ENCODE measurements at places on chromosomes 7 and 10. TPM values are rescaled to one million over a fixed set of nuclear protein-coding genes. Genes with fewer than 3 reads are reported as not detected.

DNA sequence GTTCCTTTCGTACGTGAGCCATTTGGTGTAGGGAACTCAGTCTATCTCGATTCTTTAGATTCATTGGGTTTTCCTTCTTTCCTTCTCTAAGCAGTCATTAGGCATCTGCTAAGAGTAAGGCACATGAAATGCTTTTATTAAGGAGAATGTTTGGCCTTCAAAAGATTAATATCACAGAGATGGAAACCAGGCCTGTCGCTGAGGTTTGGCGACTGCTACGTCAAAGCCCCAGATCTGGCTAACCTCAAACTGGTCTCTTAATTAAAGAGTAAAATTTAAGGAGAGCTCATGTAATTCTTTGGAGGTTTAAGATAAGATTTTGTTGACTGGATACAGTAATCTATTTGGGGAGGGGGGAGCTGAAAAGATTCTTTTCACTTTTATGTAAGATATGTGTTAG is 189.8 kb downstream of the JCAD start:
- DNase-seq, result no peak

GRCh38 chr7:44762300-44762699 is 13.7 kb downstream of the ZMIZ2 start:
- no peak for DNase-seq

DNA sequence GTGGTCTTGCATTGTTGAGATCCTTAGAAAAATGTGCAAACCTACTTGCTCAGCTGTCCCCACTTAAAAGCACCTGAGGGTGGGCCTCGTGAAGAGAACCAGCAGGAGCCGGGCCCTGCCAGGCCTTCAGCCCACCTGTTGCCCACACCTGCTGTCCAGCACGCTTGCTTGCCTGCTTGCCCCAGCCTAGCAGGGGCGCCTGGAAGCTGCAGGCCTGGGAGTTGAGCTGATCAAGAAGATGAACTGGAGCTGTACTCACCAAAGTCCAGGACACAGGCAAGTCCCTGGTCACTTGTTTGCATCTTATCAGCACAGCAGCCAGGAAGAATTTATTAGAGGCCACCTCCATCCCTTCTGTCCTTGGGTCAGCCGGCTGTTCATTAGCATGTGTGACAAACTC is 23.2 kb downstream of the CYP26A1 start:
- DNase-seq, result no peak

DNA sequence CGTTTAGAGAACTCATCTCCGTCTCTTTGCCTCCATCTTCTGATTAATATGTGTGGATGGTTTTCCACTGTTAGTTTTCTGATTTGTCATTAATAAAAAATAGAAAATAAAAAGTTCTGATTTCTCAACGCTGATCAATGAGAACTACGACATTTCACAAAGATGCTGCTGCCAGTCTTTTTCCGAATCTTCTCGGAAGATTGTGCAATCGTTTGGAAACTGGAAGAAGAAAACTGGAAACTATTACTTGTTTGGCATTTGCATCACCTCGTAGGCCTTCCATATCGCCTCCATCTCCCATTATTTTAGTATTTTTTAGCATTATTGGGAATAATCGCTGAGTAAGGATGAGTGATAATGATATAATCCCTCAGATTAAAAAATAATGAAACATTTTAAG is 123.2 kb upstream of the KLF6 start:
- DNase-seq, result no peak

- DNase-seq, result no peak
These were observed 39.0 kb downstream of the COL17A1 start for GRCh38 chr10:104046651-104047050.

DNA sequence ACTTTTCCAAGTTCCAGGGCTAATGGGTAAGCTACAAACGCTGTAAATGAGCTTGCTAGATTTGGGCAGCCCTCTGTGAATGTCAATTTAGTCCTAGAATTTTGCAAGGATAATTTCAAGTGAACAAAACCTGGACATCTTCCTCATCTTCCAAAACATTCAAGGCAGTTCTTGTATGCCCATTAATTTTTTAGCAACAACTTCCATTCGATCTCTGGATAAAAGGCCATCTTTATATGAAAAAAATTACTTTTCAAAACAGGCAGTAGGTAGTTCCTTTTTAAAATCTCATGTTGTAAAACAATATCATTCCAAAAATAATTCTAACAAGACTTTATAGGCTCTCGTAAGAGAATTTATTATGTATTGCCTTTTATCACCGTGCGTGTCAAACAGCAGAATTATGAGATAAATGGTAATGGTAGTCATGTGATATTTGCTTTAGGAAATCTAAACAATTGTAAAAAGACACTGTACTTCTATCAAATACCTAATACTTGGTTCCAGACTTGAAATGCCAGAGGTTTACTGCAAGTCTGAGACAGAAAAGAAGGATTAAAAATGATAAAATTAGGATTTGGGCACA is 143.7 kb upstream of the NRP1 start:
- DNase-seq, result no peak

DNA sequence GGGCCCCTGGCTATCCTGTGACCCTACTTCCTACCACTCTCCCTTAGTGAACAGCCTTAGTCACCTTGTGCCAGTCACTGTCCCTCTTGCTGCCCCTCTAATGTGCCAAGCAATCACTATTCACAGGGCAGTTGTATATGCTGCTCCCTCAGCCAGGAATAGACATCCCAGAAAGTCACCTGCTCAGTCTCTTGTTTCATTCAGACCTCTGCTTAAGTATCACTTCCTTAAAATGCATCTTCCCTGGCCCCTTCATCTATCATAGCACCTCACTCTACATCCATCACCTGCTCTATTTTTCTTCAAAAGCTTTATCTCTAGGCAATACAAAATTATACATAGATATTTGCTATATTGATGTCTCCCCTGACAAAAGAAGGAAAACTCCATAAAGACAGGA is 328.4 kb upstream of the NFE2L3 start:
- no peak for DNase-seq

GRCh38 chr7:7573701-7574100 is 7.0 kb downstream of the MIOS start:
- DNase-seq, result no peak

DNA sequence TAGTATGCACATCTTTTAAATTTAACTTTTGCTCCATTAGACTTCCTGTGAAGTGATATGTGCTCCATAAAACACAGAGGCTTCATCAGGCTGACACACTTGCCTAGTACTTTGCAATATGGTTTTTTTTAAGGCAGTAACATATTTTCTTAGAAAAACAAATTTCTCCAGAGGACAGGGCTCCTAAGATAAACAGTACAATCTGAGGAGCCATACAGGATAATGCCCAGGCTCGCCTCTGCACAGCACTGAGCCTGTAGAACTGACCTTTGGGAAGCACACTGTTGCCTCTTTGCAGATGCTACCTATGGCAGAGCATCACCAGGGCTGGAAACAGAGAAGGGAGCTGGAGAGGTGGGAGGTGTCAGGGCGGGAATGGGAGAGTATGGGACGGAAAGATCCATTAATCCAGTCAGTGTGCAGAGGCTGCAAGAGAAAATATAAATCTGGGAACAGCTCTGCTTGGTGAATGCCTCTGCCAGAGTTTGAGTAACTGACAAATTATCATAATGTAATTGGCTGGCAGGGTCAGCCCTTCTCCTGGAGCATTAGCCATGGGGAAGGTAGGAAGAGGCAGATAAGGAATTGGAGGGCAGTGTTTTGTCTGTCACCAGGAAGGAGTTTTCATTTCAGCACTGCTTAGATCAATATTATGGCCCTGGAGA is 132.3 kb downstream of the CREB5 start:
- DNase-seq, result no peak

- DNase-seq, result no peak
These were observed 288.2 kb upstream of the SEMA3D start for GRCh38 chr7:85475071-85475470.

DNA sequence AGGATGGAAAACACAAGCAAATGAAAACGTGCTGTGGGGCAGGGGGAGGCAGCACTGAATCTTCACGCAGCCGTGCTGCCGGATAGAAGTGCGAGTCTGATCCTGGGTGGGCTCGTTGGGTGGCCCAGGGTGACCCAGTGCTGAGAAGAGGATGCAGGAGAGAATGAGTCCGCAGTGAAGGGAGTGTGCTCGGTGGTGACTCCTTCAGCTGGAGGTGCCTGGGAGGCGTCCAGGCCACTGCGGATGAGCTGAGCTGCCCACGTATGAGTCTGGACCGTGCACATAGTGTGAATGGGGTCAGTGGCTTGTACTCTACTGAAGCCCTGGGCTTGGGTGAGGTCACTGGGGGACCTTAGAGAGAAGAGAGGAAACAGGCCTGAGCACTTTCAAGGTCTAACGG is 190.0 kb upstream of the MGMT start:
- no peak for DNase-seq

- DNase-seq, result no peak
These were observed 219.3 kb upstream of the TAC1 start for GRCh38 chr7:97512441-97513207.

GRCh38 chr7:37081436-37081835 is 357.1 kb upstream of the AOAH start:
- peak; percentile 28 for DNase-seq

GRCh38 chr10:65943451-65943850 is 982.4 kb upstream of the LRRTM3 start:
- DNase-seq, result no peak

GRCh38 chr7:151086802-151087244 is 548 bp downstream of the AGAP3 start:
- DNase-seq, result peak; percentile 44

DNA sequence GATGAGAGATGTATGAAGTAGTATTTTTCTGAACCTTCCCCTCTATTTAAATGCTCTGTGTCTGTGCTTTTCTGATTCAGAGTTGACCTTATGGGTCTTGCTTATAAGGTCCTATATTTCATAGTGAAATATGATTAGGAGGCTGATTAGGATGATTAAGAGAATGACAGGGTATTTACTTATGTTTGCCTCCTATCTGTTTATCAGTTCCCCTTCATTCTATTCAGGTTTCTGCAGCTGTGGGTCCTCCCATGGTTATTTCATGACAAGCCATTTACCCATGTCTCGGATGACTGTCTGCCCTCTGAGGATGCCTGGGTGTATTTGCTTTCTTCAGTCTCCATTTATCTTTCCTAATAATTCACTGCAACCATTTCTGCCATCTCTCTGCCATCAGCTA is 16.9 kb downstream of the RPA3 start:
- no peak for DNase-seq

DNA sequence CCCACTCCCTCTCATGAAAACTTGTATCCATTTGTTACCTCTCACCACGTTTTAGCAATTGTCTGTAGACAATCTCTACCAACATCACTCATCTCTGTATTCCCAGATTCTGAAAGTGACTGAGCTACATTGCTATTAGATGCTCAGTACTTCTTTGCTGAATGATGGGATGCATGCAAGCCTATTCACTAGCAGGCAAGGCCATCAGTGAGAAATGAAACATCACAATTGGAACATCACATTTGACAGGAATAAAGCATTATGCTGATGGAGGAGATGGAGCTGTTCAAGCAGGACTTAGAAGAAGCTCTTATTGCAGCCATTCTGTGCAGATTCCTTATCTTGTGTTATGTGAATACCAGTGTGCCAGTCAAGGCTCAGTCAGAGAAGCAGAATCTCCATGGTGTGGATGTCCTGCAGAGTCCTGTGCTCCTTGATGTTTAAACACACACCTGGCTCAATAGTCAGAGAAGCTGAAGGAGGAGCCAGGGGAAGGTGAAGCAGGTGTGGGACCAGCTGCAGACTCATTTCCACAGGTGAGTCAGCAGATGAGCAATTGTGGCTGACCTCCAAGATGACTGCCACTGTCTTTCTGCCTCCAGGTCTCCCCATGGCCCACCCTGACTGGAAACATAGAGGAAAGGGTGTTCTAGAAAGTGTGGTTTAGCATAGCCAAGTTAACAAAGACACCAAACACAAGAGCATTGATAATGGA is 965.5 kb downstream of the GRID1 start:
- no peak for DNase-seq

DNA sequence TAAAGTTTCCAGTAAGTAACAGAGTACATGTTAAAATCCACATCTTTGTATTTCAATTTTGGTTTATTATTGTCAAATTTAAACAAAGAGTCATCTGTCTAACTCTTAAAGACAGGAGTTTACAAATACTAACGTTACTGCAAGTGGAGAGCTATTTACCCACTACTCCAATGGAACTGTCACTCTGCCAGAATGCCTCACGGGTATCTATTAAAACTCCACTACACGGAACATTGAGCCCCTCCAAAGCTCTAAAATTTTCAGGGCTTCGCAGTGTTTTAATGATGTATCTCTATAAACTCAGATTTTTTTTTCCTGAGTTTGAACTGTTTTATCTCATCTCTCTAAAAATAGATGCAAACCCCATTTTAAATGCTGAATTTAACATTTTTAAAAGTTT is 388.7 kb upstream of the SEMA3A start:
- DNase-seq, result no peak

GRCh38 chr10:124719213-124719851 is 24.8 kb downstream of the FAM53B start:
- peak; percentile 75 for DNase-seq

- no peak for DNase-seq
These were observed 89.5 kb downstream of the ANK3 start for GRCh38 chr10:60299961-60300883.

DNA sequence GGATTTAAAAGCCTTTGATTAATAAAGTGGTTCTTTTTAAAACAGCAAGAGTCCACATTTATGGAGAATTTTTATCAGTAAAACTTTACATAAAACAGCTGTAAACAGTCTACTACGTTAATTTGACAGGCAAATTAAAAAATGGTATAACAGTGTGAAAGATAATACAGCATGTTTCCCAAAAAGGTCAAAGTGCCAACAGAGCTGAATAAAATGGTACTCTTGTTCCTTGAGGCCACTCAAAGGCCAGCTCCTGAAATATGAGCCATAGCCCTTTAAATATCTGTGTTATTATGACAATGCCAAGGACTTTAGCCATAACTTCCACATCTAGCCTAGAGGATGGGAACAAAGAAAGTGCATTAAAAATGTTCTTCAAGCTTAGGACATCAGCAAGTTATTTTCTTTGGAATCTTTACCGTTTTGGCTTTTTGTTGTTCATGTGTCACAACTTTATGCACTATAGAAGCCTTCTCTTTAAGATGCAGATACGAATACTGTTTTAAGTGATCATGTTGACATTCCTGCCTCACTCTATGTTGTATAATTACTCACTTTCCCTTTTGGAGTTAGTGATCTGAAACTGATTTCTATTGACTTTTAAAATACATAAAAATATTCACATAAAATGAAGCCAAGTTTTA is 165.6 kb downstream of the RNLS start:
- no peak for DNase-seq

Gene DRGX
- not detected for total RNA-seq

Gene ZMYND11
- 30.1 TPM for total RNA-seq

Gene KNDC1
- total RNA-seq, result 0.28 TPM

Gene GSTO1
- total RNA-seq, result 113 TPM

Gene SH3PXD2A
- 10.2 TPM for total RNA-seq

Gene PNLIPRP2
- not detected for total RNA-seq
